ENCODE measurements at places on chromosomes 13 and 19.

DNA sequence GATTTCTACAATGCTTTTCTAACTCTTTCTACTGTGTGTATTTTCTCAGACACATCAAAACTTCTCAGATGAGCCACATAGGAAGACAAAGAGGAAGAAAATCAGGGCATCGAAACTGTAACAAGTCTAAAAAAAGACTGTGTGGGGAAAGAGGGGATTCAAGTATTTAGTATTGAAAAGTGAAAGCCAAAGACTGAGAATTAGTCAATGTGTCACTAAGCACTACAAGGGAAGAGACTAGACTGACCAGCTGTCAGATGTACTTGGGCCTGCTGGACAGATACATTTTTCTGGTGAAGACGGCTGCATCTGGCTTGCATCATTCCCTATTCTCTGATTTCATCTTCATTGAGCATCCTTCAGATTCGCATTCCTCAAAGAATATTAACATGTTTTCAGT is 25.4 kb downstream of the COMMD6 start:
- DNase-seq: no peak

DNA sequence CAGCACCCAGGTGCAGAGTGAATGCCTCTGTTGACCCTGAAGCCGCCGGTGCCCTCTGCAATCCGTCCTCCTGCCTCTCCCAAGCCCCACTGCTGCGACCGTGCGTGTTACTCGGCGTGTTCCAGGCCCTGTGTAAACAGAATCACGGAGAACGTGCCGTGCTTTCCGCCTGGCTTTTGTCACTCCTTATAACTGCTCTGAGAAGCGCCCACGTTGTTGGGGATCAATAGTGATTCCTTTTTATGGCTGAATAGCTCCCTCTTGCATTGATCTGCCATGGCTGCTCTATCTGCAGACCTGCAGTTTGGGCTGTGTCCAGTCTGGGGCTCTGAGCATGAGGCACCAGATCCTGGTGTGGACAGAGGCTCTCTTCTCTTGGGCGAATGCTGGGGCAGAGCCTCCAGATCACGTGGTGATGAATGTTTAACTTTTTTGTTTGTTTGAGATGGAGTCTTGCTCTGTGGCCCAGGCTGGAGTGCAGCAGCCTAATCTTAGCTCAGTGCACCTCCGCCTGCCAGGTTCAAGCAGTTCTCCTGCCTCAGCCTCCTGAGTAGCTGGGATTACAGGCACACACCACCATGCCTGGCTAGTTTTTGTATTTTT is 15.8 kb downstream of the ADPRHL1 start:
- no peak for DNase-seq

DNA sequence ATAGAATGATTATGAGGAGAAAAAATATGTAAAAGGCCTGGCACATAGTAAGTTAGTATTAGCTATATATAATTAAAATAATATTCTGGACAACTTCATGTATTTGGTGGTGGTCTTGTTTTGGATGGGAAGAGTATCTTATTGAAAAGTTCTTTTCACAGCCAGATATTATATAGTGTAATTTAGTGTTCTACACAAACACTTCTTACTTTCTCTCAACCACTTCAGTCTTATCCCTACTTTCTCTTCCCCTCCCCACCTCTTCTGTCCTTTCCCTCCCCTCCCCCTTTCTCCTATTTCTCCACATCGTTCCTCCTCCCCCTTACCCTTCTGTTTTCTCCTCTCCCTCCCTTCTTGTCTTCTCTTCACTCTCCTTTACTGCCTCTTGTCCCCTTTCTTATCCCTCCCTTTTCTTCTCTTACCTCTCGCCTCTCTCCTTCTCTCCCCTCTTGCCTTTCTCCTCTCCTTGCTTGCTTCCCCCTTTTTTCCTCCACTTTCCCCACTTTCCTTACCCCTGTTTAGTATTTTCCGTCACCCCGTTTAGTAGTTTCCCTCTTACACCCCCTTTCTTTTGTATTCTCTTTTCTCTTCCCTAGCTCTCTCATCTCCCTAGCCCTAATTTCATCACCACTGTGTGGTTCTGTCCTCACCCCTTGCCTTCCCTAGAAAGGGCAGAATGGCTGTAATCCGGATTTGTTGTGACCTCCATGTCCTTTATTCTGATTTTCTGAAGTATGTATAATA is 107.2 kb upstream of the MLNR start:
- DNase-seq: no peak

DNA sequence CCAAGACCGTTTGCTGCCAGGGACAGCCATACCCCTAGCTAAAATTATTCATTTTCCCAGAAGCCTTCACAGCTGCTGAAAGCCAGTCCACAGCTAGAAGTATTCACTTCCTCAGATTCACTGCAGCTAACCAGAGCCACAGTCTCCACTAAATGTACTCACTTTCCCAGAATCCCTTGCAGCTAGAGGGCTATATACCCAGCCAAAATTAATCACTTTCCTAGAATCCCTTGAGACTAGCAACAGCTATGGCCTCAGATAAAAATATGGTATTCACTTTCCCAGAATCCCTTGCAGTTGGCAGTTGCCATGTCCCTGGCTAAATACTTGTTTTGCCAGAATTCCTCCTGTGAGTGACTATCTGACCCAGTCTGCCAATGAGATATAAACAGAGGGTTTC is 13.8 kb upstream of the MEIS3 start:
- no peak for DNase-seq

DNA sequence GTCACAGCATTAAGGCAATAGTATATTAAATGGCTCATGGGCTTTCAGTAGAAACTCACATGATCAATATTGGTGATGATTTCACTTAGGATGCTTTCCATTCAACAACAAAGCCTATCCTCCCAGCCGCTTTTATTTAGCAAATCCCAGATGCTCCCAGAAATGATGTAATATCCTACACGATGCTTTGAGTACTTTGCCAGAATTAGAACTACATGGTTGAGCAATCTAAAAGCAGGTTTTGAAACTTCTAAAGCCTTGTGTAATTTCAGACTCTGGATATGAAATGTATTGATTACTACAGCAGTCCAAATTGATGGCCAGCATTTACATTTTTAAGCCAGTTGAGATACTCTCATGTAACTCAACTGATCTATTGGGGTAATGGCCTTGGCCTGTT is 13.6 kb downstream of the DLEU7 start:
- no peak for DNase-seq

DNA sequence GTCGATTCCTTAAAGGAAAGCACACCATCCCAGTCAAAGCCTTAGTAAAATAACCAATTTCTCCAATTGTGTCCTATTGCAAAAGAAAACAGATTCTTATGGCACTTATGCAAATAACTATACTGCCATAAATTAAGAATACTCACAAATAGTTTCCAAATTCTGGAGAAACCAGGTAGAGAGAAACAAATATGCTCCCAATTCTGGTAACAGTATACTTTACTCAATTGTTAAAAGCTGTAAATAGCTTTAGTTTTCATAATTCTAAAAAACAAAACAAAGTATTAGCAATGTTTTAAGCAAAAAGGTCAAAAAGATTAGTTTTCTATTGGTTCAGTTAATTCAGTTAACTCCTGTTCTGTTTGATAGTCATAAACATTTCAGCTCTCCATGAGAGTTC is 18.2 kb upstream of the UBAC2 start:
- no peak for DNase-seq

DNA sequence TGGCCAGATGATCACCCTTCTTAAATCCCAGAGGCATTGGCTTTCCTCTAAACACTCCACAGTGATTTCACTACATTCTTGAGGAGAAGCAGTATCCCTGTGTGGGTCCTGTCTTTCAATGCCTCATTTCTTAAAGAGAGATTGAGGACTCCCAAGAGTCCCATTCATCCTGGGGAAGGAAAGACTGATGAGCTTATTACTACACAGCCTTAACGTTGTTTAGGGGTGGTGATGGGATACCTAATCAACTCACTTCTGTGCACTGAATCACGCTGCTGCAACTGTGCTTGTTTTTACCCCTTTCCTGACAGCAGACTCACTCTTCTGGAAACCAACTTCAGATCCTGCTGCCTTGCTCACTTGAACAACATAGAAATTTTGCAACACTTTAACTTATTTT is 203.1 kb downstream of the RGCC start:
- DNase-seq: no peak

DNA sequence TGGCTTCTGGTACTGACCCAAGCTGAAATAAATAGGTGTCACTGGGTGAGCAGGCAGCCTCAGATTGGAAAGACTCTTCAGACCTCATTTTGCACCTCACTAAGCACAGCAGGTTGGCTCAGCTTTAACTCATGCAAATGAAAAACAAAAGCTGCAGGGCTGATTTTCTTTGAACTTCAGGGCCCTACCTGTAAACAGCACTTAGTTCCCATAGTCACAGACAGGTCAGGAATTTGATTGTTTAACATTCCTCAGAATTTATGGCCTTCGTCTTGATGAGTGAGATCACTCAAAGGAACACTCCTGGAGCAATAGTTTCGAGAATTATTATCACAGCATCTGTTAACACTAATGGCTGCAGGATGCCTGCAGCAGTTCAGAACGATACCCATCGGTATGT is 718.5 kb downstream of the EFNB2 start:
- DNase-seq: no peak

DNA sequence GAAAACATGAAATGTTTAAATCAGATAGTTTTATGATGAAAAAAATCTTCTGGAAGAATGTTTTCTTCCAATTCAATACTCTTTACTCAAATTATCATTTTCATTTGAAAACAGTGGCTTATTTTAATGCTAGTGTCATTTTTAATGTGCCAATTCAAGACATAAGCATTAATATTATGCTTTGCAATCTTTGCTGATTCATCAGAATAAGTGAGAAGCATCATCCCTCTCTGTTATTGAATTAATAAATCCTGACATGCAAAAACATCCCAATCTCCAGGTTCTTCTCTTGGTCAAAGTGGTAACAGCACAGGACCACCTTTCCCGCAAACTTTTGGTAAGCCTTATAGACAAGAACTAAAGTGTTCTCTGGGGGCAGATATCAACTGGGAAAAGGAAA is 3.8 kb downstream of the INTS6 start:
- DNase-seq: no peak

- DNase-seq: peak; percentile 39
These were observed 850 bp downstream of the KLF5 start for GRCh38 chr13:73059460-73060250.

DNA sequence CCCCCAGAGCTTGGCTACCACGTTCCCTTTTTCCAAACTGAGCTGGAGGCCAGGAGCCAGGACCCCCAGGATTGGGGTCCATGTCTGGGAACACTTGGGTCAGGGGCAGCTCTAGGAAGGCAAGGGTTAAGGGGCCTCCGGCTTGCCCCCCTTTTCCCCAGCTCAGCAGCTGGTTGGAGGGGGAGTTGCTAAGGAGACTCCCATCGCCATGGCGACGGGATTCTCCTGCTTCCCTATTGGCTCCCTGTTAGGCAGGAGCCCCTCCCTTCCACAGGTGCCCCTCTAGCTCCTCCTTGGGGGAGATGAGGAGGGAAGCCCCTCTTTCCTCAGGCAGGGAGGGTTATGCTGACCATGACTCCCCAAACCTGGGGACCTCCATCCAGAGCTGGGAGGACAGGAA is 33.9 kb downstream of the PDE4A start:
- no peak for DNase-seq

DNA sequence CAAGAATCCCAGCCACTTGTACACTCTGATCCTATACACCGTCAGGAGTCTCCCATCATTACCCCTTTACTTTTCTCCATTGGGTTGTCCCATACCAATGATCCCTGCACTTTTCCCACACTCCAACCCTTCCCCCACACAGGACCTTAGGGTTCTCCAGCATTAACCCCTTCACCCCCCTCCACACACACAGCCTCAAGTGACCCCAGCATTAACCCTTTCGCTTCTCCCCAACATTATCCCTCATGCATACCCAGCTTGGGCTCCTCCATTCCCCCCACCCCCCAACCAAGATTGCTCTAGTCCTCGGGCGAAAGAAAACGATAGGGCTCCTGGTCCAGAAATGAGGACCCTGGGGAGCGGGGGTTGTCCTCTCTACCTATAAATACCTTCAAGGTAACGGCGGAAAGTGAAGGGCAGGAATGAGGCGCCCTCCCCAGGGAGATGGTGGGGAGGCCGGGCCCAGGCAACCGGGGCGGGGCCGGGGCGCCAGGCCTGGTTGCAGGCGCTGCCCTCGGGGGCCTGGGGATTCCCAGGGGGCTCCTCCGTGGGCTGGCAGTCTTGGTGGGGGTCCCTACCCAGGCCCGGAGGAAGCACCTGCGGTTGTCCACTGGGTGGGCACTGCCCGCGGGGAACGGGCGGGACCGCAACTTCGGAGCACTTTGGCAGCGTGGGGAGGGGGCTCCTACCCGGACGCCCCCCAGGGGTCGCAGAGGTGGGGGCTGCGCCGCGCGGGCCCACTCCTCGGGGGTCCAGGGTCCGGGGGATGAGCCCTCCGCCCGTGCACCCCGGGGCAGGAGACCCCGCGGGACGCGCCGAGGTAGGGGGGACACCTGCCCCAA is 757 bp downstream of the WIZ start:
- DNase-seq: no peak

DNA sequence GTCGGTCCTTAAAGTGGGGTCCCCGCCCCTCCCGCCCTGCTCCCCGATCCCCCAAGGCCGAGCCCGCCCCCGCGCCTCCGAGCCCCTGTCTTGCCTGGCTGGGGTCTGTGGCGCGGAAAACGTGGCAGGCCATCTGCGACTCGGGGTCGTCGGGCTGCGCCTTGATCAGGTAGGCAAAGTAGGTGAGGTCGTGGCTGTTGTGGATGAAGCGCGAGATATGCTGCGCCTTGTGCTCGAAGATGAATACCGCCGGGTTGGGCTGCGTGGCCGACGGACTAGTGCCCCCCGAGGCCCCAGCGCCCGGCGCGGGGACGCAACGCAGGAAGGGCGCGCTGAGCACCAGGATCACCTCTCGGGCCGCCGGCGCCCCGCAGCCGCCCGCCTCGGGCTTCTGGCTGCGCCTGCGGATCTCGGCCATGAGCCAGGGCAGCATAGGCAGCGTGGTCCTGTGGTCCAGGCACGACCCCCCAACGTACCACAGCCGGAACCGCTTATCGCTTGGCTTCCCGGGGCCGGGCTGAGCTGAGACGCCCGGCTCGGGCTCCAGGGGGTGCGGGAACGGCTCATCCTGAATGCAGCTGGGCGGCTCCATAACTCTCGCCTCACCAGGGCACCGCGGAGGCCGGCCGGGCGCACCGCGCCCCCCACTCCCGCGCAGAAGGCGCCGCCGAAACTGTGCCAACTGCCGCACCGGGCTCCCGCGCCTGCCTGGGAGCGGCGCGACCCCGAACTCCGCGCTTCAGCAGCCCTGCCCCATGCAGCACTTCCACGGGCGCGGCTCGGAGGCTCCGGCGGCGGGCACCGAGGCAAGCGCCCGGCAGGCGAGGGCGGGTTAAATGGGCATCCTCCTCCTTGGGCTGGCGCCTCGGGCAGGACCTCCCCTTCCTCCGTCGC is 546 bp downstream of the TBC1D4 start:
- no peak for DNase-seq

DNA sequence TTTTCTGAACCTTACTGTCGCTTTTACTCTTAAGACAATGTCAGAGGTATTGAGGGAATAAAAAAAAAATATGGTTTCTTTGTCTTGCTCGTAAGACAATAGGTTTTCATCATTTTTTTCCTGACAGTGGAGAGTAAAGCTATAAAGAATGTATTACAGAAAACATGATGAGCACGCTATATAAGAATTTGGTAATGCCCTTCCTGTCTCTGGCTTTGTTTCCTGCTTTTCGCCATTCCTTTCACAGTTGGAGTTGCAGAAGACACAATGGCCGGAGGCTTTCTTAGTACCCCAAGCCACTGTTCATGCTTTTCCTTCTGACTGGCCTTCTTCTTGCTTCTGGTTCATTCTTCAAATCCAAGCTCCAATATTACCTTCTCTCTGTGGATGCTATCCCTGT is 101.0 kb upstream of the DACH1 start:
- no peak for DNase-seq

All from stimulated activated CD4-positive, alpha-beta T cell treated with anti-CD3 and anti-CD28 coated beads, Interleukin-2, amount 100 ng/mL, for 4 hours (primary cell).